Spinal cord (tissue), 10 donors: ENCODE measurements at places on chromosomes 5 and 9.

DNA sequence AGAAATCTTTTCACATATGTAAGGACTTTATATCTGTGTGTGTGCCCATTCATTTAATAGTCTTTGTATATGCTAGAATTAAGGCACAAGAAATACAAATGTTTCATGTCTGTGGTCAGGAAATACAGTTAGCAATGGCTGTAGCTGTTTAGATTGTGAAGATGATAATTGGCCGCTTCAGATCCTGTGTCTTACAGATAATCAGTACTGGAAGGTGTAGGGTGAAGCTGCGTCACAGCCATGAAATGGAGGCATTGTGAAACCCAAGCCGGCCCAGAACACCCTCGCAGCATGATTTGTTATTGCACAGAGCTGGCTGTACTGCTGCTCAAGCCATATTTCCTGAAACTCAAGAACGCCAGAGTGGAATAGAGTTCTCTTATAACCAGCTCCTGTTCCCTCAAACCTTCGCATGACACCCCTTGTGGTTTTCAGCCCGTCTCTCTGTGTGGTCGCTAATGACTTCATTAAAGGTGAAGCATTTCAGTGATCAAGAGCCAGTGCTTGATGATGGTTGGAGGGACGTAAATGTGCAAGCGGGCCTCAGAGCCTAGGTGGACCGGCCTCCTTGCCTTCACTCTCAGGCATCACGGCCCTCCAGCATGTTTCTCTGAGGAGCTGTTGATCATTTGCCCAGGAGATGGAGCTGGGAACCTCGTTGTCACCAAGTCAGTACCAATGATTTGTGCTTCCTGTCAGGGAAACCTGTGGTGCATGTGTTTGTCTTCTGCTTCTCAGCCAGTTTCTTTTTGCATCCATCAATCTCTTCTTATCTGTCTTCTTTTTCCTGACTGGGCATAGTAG lies 80.1 kb downstream of the F2RL2 start:
- no peak for DNase-seq

GRCh38 chr9:32969270-32969669 lies 32.2 kb downstream of the APTX start:
- DNase-seq = no peak

- DNase-seq = no peak
These were observed 1.2 kb downstream of the SCAMP1 start for GRCh38 chr5:78361631-78361993.

DNA sequence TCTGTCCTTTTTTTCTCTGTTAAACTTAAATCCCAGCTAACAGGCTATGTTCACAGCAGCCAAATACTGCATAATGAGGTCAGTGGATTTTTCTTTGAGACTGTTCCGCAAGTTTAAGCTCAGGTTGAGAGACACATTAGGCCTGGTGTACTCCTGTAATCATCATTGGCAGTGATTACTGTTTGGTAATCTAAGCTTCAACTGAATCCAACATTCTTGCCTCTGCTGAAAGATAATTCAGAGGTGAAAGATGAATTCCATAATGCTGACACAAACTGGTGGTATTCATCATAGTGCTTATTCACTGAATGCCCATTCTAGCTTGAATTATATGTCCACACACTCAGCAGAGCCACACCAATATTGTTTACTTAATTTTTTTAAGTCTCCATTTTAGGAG lies 108.5 kb downstream of the NFIB start:
- no peak for DNase-seq

- no peak for DNase-seq
These were observed 303.9 kb upstream of the EDIL3 start for GRCh38 chr5:84688566-84688965.

DNA sequence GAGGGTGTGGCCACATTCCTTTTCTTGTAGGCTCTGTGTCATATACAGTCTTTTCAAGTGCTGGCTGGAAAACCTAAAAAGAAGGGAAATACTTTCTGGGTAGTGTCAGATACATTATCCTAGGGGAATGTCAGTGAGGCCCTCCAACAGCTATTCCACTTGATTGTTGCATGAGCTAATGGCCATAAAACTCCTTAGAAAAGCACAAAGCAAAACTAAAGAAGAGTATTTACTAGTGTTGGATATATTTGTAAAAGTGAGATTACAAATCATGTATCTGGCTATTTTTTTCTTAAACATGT lies 829 bp downstream of the ANXA1 start:
- no peak for DNase-seq

DNA sequence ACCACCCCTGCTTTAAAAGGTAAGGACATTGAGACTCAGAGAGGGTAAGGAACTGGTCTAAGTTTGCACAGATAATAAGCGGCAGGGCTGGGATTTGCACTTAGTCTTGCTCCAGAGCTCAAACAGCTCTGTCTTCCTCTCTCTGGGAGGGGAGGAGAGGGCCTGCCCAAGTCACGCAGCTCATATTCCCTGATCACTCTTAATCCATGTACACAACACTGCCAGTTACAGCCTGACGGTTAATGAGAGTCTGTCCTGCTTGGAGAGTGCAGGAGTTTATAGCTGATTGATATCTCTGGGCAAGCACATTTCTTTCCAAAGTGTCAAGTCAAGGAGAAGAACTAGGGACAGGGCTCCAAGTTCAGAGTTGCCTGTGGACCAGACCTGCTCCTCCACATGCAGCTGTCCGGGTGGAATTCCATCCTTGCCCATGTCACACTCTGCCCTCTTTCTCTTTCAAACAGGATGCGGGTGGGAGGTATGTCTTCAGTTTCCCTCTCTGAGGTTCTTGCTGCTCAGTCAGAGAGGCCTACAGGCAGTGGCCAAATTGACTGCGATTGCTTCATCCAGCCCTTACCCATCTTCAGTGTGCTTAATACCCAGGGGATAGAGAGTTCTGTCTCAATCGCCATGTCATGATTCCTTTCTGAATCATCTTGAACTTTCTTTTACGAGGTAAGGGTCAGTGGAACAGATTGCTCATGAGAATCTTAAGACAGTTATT lies 54.5 kb downstream of the GALNT12 start:
- no peak for DNase-seq

DNA sequence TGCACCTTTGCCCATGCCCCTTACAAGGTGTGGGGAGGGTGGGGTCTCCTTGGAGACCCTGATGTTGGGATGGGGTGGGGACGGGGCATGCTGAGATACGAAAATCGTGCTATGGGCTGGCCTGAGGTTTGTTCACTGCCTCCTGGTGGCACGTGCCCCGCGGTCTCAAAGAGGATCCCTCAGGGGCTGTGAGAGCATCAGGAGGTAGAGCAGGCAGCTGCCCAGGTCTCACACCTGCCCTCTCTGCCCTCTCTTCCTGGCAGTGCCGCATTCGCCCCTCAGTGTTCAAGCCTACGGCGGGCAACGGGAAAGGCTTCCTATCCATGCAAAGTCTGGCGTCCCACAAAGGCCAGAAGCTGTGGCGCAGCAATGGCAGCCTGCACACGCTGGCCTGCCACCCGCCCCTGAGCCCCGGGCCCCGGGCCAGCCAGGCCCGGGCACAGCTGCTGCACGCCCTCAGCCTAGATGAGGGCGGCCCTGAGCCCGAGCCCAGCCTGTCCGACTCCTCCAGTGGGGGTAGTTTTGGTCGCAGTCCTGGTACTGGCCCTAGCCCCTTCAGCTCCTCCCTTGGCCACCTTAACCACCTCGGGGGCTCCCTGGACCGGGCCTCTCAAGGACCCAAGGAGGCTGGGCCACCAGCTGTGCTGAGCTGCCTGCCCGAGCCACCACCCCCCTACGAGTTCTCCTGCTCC lies 6.7 kb downstream of the N4BP3 start:
- DNase-seq = no peak

DNA sequence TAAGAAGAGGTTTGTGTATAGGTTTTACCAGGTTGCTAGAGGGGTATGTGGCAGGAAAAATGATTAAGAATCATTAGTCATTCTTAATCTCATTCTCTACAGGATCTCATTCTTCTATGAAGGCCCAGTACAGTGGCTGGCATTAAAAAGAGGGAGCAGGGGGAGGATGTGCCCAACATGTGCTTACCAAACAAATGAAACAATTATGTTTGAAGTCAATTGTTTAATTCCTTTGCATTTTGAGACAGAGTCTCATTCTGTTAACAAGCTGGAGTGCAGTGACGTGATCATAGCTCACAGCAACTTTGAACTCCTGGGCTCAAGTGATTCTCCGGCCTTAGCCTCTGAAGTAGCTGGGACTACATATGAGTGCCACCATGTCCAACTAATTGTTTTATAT lies 23.0 kb downstream of the FNIP1 start:
- no peak for DNase-seq

DNA sequence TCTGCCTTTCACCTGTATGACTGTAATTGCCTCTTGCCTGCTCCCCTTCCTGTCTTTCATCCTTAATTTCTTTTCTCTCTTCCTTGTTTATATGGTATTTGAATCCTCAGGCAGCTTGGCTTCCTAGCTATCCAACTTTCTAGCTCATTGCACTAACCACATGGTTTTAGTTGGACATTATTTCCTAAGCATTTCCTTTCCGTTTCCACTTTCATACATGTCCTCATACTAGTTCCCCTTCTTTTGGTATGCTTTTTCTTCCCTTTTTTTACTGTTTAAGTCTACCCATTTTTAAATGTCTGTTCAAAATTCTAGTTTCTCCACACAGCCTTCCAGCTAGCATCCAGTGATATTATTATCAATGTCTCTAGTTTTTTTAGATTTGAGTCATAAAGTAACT lies 6.6 kb downstream of the CWC27 start:
- DNase-seq = no peak

DNA sequence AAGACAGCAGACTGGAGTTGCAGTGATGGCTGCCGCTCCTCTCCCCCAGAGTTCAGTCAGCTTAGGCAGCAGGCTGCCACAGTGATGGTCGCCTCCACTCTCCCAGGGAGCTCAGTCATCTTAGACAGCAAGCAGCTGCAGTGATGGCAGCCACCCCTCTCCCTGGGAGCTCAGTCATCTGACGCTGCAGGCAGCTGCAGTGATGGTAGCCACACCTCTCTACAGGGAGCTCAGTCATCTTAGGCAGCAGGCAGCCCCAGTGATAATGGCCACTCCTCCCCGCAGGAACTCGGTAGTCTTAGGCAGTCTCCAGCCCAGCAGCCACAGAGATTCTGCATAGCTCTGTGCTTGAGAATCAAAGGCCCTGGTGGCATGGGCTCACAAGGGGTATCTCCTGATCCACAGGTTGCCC lies 582.7 kb downstream of the DTWD2 start:
- no peak for DNase-seq

- DNase-seq = peak; percentile 49
These were observed 156.3 kb upstream of the IER5L start for GRCh38 chr9:129334105-129334935.

GRCh38 chr5:142587354-142587965 lies 98.4 kb downstream of the FGF1 start:
- no peak for DNase-seq

DNA sequence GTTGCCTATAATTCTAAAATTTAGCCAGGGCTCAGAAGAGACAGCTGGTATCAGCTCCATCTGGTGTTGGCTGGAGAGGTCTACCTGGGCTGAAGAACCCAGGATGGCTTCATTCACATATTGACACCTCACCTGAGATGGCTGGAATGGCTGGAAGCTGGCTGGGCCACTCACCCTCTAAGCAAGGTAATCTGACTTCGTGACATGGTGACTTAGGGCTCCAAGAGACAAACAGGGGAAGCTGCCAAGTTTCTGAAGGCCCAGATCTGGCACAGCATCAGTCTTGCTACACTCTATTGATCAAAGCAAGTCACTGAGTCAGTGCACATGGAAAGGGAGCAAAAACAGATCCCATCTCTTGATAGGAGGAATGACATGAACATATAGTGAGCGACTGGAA lies 102.3 kb downstream of the EPB41L4A start:
- DNase-seq = no peak

DNA sequence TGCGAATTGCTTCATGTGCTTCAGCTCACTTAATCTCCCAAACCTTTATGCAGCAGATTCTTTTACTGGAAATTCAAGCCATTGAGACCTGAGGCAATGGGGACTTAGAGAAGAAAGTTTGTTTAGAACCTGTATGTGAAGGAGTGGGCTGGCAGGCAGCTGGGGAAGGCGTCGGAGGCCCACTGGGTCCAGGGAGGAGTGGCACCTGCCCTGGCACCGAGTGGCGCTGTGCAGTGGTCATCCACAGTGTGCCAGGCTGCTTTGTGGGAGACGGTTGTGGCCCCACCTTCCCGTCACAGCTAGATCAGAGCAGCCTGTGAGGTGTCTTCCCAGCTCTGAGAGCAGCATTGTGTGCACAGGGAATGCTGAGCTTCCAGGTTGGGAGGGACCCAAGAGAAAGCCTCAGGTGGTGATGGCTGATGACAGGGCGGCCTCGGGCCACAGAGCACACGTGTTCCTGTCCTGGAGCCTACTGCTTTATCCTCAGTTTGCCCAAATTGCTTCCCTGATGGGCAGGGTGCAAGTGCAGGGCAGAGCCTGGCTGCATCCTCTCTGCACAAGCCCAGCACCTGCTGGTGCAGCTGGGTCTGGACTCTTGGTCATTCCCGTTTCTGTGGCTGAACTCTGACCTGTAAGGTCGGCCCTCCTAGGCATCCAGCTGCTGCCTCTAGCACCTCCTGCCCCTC lies 175.2 kb downstream of the CACNA1B start:
- DNase-seq = no peak

- DNase-seq = no peak
These were observed 304.3 kb downstream of the ARHGAP26 start for GRCh38 chr5:143074414-143074996.

DNA sequence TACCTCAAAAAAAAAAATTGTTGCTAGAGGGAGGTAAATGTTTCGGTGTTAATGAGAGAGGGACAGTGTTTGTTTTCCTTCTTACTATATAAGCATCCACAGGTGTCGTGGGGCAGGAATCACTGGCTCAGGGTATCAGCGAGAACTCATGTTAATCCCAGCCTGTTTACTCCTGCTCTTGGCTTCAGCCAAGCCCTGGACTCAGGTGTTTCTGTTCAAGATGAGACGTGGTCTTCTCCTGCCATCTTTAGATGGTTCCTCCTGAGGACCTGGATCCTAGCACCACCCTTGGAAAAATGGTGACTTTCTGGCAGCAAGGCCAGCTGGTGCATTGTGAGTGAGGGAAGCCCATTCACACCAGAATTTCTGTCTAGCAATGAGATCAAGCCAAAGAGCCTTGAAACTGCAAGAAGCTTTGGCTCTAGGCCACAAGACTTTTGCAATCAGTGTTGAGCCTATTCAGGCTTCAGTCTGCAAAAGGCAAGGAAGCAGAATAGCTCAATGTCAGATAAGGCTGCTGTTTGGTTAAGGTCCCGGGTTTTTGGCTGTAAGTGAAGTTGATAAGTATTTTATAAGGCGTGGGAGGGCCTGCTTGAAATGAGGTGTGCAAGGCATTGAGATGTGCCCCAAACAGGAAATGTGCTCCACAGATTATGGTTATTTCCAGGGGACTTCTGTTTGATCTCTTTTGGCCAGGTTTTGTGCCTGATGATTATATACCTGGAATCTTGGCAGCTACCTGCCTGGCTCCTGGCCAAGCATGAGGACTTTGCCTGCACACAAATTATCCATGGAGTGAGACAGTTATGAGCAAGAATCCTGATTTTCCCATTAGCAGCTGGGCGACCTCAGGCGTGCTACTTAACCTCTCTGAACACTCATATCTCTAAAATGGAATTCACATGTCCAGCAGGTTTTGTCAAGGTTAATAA lies 99.8 kb downstream of the TENT4A start:
- peak; percentile 11 for DNase-seq
